ENCODE measurements at places on chromosomes 4 and X. TPM values are rescaled to one million over a fixed set of nuclear protein-coding genes. Genes with fewer than 3 reads are reported as not detected.

Gene QDPR
- total RNA-seq, result 16.2 TPM

Gene AKAP14
- total RNA-seq, result not detected

Gene CASP6
- 7.9 TPM for total RNA-seq

DNA sequence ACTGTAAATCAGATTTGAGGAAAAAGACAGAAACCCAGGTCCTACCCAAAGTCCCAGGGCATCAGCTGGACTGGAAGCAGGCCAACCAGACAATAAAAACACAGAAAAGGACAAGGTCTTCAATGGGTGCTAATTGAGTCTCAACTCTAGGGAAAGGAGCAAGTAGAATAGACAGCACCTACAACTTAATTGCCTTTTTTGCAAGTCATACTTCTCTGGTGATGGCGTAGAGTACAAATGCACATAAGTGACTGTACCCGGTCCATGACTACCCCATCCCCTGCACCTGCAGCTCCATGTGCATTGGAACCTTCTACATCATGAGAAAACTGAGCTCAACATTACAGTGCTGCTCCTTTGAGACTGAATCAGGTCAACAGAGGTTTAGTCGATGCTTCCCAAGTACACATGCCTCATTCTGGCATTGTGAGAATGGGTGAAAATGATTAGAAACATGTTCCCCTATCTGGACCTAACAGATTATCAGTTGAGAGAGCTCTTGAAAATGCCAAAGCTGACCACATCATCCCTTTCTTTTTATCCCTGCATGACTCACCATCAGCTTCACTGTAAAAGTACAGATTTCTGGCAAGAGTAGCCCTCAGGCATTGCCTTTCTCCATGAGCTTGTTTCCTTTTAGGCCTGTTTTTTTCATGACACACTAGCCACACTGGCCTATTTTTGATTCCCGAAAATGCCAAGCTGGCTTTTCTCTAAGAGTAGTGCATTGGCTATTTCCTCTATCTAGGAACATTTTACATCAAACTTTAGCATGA, 298.3 kb downstream of the HS3ST1 start:
- no peak for DNase-seq

DNA sequence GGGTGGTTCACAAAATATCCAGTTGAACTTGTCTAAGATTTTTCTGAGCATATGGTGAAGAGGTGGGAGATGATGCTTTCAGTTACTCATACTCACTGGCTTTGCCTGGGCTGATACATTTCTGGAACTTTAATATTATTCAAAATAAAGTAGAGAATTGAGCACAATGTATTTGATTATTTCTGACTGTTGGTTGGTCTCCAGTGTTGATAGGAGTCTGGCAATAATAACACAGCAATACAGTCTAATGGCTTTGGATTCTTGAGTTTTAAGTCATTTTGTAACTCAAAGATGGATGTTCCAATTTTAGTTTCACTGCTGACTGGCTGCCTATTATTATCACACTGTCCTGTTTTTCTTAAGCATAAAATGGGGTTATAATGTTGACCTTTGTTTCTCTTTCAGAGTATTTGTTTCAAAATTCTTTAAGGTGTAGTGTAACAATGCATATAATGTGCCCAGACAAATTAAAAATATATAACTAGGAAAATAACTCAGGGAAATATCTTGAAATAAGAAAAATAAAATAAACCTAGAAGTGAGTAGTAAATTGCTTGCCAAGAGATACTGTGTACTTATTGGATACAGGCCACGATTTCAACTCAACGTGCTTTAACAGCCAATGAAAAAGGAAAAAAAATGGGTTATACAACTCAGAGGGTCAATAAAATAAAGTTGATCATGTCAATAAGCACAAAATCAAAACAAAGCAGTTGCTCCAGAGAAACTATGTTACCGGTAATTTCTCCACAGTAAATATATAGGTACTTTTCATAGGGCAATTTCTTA, 99.0 kb downstream of the ARSJ start:
- DNase-seq, result no peak

GRCh38 chr4:740656-741282, 35.1 kb downstream of the PCGF3 start:
- no peak for DNase-seq
